ENCODE measurements at places on chromosomes 6 and 20.
A peak's percentile ranks its signal among the peaks of the same experiment; 100 is the strongest.

DNA sequence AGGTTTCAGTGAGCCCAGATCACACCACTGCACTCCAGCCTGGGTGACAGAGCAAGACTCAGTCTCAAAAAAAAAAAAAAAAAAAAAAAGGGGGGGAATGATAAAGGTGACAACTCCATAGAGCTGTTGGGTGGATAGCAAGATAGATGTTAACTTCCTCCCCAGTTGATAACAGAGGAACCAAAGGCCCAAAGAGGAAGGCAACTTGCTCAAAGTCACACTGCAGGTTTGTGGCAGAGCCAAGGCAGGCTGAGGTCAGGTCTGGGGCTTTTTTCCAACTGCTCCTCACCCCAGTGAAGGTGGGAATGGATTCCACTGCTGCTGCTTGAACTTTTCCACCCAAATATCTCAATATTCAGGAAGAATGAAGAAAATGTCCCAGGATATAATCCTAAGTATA is 26.7 kb downstream of the HCK start:
- DNase-seq, result no peak

DNA sequence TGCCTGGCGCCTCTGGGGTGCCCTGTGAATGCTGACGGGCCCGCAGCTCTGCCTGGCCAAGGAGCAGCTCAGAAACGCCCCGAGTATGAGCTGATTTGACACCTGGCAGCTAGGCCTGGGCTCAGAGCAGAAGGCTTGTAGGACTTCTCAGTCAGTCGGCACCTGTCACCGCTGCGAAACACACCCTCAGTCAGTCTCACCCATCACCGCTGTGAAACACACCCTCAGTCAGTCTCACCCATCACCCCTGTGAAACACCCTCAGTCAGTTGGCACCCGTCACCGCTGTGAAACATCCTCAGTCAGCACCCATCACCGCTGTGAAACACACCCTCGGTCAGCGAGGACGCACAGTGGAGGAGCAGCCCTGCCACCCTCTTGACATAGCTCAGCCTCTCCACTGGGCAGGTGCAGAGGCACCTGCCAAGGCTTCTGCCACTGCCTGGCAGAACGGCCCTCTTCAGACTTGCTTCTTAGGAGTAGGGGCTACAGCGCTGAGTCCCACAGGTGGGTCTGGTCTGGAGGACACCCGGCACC is 109.0 kb downstream of the PSMB1 start:
- DNase-seq, result no peak

- no peak for DNase-seq
Measured at GRCh38 chr20:15512916-15513315, 1060.3 kb downstream of the KIF16B start.

DNA sequence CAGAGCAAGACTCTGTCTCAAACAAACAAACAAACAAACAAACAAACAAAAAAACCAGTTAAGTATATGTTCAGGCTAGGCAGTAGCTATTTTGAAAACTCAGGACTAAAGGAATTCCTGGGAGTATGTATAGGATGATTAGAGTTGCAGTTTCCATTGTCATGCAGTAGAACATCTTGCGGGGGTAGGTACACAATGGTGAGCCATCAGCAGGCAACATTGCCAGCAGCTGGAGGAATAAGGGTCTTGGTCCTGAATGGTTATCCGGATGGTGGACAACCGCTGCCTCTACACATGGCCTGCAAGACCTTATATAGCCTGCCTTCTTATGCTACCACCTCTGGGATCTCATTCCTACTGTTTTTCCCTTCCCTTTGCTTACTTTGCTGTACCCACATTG is 297.5 kb downstream of the SOX4 start:
- DNase-seq, result no peak

DNA sequence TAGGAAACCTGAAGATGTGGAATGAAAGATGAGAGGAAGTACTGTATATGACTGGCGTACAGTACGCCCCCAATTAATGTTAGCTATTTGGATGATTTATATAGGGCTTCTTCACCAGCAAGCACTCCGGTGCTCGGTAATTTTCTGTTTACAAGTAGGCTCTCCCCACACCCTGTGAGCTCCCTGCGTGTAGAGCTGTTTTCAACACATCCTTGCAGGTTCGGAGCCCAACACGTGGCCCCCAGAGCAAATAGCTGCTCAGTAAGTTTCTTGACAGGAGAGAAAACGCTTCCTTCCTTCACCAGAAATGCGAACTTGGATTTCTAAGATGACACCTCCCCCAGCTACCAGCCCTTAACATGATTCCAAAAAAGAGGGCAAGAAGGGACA is 1.2 kb upstream of the RAB22A start:
- no peak for DNase-seq

GRCh38 chr6:23180504-23181293 is 611.3 kb downstream of the HDGFL1 start:
- peak; percentile 95 for DNase-seq

GRCh38 chr6:129498950-129499842 is 210.8 kb downstream of the ARHGAP18 start:
- no peak for DNase-seq

- DNase-seq, result peak; percentile 42
Measured at GRCh38 chr6:150093397-150093796, 24.5 kb upstream of the ULBP3 start.

GRCh38 chr6:15518878-15519277 is 143.9 kb downstream of the DTNBP1 start:
- DNase-seq, result peak; percentile 25

- DNase-seq, result no peak
Measured at GRCh38 chr6:143718472-143718871, 40.7 kb downstream of the PHACTR2 start.
